ENCODE measurements at places on chromosomes 12 and 14.
A peak's percentile ranks its signal among the peaks of the same experiment; 100 is the strongest.

GRCh38 chr14:56570295-56570694 lies 9.3 kb upstream of the TMEM260 start:
- no peak for DNase-seq

GRCh38 chr12:54486173-54486867 lies 11.2 kb upstream of the NCKAP1L start:
- no peak for DNase-seq

GRCh38 chr12:32877601-32878459 lies 18.7 kb downstream of the PKP2 start:
- DNase-seq = peak; percentile 34

- DNase-seq = no peak
These were observed 24.4 kb downstream of the TUNAR start for GRCh38 chr14:95901054-95901453.

DNA sequence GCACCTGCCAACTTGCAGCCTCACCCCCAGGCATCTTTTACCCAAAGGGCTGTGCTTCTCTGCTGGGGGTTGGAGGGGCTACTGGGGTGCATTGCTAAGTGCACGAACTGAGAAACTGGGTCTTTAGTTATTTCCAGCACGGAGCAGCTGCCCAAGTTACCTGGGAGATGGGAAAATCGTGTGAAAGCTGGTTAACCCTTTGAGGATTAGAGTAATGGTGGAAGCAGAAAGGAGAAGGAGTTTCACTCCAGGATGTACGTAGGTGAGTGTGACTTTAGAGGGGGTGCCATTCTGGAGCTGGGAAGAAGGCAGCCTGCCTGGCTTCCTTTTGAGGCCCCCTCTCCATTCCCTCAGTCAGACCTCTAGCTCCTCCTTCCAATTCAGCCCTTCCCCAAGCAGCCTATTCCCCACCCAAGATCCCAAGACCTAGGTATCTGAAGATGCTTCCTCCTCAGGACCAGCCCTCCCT lies 1.0 kb upstream of the ADCY6 start:
- no peak for DNase-seq
